ENCODE measurements at places on chromosomes 2 and 18.

GRCh38 chr2:18505703-18506341, 54.6 kb downstream of the RDH14 start:
- no peak for DNase-seq

- DNase-seq: peak; percentile 71
These were observed 30.5 kb upstream of the ATP8B1 start for GRCh38 chr18:57833441-57834101.

- DNase-seq: peak; percentile 46
These were observed 23.8 kb downstream of the FHL2 start for GRCh38 chr2:105375001-105375561.

- DNase-seq: no peak
These were observed 77.8 kb upstream of the ARHGAP15 start for GRCh38 chr2:143051465-143051864.

DNA sequence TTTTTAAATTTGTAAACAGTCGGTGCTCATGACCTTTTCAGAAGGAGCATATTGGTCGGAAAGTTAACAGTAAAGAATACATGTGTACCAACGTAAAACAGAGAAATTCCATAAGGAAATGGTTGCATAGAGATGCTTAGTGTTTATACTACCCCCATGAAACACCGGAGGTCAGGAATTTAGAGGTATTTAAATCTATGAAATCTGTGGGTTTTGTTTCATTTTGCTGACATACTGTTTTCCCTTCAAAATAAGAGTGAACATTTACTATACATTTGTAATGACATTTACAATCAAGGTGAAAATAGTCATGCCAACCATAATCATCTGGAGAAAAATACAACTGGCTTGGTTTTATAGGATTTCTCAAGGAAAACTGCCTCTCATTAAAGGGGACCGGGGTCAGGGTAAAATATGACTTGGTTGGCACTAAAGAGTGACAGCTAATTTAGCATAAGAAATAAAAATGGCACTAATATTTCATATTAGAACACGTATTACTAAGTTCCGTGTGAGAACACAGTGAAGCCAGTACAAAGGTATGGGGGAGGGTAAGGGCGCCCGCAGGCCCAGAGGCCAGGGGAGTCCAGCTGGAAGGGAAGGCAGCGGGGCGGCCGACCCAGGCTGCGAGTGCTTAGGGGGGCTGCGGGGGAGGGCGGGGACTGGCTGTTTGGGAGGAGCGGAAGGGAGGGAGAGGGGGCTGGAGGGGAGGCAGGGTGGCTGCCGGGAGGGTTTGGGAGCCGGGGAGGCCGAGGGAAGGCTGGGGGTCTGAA, 1.1 kb upstream of the RNU4ATAC start:
- no peak for DNase-seq

- DNase-seq: peak; percentile 18
These were observed 151.4 kb downstream of the TNS1 start for GRCh38 chr2:217851191-217852020.

GRCh38 chr18:46133534-46133933, 29.3 kb downstream of the HAUS1 start:
- DNase-seq: no peak

GRCh38 chr18:53411511-53411910, 813.0 kb downstream of the MBD2 start:
- no peak for DNase-seq

DNA sequence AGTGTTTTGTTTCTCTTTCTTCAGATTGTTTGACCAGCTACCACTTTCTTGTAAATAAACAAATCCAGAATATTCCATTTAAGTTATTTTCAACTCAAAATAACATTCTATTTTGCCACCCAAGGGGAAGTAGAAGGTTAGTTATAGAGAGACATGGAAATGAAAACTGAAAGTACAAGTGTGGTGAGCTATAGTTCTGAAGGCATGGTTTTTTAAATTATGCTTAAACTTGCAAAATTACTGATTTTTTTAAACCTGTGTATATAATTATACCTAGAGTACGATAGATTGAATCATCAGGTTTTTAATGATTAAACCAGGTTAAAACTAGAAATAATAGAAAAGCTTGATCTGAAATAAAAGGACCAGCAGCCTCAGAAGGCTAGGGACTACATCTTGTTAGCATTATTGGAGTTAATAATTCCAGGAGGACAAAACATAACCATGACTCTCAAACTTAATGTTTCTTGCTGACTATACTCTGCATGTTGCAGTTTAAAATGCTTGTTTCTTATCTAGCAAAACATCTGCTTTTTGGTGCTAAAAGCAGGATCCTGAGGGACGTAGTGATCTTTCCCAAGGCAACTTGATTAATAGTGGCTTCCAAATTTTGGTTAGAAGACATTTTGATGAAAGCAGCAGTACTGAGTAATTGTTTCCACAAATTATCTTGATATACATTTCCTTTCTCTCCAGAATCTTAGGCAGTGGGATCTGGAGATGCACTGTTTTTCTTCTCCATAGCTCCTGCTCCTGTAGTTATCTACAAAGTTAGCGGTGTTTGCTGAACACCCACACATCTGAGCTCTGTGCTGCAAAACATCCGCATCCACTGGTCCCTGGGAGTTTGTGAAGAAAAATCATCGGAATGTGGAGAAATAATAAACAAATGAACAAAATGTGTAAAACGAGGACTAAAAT, 327.2 kb upstream of the PKDCC start:
- DNase-seq: peak; percentile 8

GRCh38 chr18:40179729-40180461, 1775.1 kb upstream of the PIK3C3 start:
- DNase-seq: no peak

DNA sequence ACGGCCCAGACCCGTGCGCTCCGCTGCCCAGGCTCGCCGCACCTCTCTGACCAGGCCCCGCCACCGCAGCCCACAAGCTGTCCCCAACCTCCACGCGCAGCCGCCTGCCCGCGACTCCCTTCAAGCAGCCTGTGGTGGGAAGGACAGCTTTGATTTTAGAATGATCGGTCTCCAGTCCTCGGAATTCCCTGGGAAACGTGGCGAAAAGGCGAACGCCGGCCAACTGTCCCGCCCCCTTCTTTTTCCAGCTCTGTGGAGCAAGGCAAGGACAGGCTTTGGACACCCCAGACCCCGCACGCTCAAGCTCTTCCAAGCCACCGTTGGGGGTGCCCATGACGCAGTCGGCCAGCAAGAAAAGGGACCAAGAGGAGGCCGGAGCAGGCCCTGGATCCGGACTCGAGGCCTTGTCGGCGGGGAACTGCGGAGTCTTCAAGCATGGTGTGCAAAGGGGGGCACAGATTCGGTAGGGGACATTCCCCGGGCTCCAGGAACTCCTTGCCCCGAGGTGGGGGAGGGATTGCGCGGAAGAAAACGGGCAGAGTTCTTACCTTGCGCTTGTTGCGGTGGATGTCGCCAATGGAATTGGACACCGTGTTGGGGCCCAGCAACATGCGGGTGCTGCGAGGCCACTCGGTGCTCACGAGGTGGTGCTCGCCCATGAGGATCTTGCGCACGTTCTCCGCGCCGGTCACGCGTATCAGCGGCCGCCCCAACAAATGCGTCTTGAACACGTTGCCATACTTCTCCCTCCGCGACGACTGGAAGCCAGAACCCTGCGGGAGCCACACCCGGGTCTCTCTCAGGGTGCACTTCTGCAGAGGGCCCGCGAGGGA, 4.0 kb downstream of the CYP26B1 start:
- peak; percentile 11 for DNase-seq

GRCh38 chr2:233435436-233436190, 81.3 kb downstream of the DGKD start:
- DNase-seq: no peak

Measured in endothelial cell of umbilical vein (primary cell).